ENCODE measurements at places on chromosomes 4 and X.

DNA sequence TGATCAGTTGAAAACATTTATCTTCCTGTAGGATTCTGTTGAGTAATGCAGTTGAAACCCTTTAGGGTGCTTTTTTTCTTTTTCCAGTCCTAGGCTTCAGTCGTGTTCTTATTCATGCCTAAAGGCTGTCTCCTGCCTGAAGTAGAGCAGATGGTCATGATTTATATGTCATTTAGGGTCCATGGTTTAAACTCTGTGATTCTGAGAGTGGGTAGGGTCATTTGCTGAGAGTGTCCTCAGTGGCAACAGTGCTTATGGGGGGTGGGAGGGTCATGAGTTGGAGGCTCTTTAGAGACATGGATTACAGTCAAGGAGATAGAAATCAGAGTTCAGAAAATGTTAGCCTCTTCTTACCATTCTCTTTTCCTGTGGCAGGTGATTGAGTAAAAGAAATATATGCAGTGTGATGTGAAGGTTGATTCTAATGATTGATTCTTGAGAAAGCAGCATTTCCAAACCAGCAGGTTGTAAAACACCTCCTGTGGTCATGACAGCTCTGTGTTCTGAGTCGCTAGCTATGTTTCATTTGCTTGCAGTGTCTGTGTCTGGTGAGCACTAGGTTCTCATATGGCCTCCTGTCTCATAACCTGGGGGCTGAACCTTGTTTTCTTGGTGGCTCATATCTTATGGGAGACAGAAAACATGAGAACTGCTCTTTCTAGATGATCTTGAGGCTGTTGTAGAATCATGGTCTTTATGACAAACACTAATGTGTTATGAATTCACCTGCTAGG lies 60.4 kb downstream of the JADE1 start:
- no peak for DNase-seq

GRCh38 chr4:81353861-81354260 lies 117.8 kb downstream of the RASGEF1B start:
- DNase-seq: no peak

DNA sequence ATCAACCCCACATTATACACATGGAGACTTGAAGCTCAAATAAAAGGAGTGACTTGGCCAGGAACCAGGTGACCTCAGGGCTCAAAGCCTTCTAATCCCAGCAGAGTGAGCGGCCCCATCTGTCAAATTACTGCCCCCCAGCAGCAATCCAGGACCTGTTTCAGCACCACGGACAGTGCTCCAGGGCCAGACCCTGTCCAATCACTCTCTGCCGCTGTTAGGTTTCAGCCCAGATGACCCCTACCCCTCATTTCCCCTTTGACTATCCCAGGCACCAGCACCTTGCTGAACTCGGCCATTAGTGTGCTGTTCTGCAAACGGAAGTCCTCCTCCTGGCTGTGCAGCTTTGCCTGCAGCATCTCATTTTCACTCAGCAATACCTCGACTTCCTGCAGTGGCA lies 5.1 kb downstream of the GRIPAP1 start:
- no peak for DNase-seq

GRCh38 chr4:71369536-71369935 lies 30.7 kb downstream of the SLC4A4 start:
- DNase-seq: no peak

DNA sequence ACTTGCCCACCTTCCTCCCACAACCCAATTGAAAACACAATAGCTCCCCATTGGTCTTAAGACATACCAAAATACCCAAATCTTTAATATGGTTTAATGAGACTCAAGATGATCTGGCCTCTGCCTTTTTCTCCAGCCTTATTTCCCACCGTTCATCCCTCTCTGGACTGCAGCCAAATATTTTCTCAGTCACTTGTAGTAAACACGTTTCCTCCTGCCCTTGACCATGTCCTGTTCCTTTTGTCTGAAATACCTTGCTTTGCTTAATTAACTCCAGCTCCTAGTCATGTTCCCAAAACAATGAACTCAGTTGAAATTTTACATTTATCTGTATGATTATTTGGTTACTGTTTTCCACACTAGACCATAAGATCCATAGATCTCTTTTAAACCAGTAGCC lies 8.4 kb upstream of the NUP54 start:
- no peak for DNase-seq

DNA sequence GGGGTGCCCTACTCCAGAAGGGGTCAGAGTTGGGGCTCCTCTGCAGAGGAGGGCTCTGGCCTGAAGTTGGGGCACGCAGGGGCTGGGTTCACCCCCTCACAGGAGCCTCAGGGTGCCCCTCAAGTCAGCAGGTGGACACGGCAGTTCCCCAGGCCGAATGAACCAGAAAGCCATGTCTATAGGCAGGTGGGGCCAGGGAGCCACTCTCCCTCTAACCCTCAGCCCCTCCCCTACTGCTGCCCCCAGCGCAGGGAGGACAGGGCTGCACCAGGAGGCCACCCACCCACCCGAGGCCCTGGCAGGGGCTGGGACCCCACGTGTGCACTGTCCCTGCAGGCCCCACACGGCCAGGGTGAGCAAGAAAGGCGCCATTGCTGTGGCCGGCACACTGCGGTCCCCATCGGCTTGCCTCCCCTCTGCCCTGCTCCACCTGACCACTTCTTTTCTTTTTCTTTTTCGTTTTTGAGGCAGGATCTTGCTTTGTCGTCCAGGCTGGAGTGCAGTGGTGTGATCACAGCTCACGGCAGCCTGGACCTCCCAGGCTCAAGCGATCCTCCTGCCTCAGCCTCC lies 83.8 kb downstream of the FAM53A start:
- no peak for DNase-seq

DNA sequence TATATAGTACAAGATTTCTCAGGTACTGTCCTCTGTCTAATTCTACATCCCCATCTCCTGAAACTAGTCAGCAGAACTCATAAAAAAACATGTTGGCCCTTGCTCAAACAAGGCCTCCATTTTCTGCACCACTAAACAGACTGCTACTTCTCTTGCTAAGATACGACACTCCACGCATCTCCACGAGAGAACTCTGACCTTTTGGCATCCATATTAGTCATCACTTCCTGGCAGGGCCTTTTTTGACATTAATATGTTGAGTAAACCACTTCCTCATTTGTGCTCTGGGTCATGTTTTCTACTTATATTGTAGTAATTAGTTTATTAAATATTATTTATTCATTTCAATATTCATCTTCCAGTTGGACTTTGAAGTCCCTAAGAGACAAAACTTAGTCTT lies 65.6 kb downstream of the DCAF8L1 start:
- no peak for DNase-seq

GRCh38 chr4:94591289-94591688 lies 139.5 kb downstream of the PDLIM5 start:
- no peak for DNase-seq

DNA sequence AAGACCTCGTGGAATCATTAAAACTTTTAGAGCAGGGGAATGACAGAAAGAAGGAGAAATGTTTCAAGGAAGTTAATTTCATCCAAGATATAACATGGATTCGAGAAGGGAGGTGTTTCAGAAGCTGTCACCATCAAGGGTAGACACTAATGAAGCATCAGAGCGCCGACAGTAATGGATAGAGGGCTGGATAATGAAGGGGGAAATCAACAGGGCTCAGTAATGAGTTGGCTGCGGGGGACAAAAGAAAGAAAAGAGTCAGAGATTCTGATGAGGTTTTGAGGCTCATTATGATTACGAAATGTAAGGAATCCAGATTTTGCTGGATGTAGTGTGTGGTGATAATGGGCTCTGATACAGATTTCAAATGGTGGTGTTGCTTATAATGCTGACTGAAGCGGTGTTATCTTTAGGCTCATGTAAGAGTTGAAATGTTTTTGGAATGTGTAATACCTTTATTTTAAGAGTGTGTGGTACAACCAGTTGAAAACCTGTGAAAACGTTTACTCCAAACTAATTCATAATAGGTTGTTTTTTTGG lies 39.3 kb upstream of the TENM3 start:
- no peak for DNase-seq

- DNase-seq: no peak
Measured at GRCh38 chr4:42320822-42321388, 76.4 kb upstream of the SHISA3 start.

DNA sequence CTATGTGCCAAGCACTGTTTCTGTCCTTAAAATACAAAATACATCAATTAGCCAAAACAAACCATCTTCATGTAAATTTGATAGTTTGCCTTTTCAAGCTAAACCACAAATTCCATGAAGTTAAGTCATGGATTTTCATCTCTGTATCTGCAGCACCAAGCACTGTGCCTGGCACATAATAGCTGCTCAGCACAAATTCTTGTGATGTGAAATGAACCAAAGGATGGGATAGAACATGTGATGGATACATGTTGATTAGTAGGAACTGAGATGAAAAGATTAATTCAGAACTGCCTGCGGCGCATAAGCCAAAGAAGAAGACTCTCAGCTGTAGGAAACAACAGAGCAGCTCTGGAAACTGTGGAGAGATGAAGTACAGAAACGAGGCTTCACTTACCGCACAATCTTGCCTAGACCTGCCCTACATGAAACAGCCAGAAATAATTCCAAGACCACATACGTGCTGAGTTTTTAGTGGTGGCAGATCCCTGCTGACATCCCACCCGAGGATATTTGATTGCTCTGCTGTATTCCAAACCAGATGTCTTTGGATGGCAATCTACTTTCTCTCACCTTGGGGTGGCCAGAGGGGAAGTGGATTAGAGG lies 40.9 kb upstream of the DCLK2 start:
- DNase-seq: no peak

DNA sequence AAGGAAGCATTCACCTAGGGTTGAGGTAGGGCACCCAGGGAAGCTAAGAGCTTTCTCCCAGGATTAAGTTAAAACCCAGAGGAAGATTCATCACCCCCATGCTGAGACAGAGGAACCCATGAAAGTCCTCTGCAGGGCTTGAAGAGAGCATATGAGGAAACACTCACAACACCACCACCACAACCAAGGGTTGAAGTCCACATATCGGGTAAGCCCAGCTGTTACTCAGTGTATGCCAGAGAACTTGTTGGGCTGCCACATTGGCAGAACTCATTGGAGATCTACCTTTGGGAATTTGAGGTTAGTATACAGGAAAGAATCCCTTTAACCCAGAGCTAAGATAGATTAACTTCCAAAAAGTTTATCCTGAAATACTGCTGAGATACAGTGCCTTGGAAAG lies 75.1 kb downstream of the INTS6L start:
- DNase-seq: no peak

DNA sequence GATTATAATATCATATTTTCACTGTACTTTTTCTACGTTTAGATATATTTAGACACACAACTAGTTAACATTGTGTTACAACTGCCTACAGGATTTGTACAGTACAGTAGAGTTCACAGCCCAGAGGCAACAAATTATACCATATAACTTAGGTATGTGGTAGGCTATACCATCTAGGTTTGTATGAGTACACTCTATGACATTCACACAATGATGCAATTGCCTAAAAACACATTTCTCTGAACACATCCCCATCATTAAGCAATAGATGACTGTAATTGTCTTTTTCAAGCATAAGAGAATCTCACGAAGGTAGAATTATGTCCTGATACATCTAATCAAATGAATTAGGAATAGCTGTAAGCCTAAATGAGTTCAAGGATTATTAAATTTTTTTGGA lies 12.3 kb upstream of the TIGD2 start:
- DNase-seq: no peak

DNA sequence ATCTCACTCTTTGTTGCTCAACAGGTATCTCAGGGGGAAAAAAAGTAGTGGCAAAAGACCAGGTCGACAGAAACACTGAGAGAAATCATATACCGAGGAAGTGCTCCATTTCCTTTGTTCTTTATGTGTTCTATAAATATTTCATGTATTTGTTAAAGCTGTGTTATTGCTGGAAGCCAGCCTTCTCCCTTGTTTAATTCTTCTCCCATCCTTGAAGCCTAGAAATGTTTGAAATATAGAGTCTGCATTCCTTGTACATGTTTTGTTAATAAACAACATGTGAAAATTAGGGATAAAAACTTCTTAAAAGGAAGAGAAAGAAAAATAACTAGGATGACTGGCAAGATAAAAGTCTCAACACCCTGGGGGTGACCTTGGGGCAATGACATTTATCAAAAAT lies 186.2 kb downstream of the ANKRD50 start:
- no peak for DNase-seq

DNA sequence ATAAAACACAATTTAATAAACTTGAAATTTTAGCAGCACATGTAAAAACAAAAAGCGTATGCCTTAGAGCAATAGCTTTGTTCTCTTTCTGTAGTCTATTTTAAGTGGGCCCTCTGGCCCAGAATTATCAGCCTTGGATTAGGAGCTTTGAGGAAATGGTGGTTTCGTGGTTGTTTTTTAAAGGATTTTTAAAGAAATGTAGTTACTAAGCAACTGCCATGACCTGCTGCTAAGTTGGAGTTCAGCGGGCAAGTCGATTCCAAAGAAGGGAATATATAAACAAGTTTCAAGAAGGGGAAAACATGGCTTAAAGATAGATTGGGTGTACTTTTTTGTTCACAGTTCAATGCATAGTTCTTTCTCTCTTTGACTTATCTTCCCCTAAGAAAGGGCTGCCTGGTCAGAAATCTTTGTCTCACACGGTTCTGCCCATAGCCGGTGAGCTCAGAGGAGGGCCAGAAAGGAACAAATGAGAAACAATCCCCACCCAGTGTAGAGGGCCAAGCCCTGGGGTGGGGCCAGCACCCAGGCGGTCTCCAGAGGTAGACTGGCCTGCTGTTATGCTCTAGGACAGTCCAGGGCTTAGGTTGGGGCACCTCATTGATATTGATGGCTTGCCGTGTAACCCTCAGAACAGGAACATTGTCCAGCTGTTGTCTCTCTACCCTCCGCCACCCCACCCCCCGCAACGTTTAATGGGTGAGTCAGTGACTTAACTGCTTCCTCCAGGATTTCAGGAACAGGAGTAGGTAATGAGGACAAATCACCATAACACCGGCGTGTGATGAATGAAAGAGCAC lies 32.5 kb downstream of the DLG3 start:
- DNase-seq: no peak

- no peak for DNase-seq
Measured at GRCh38 chrX:46185923-46186810, 359.1 kb downstream of the ZNF674 start.

DNA sequence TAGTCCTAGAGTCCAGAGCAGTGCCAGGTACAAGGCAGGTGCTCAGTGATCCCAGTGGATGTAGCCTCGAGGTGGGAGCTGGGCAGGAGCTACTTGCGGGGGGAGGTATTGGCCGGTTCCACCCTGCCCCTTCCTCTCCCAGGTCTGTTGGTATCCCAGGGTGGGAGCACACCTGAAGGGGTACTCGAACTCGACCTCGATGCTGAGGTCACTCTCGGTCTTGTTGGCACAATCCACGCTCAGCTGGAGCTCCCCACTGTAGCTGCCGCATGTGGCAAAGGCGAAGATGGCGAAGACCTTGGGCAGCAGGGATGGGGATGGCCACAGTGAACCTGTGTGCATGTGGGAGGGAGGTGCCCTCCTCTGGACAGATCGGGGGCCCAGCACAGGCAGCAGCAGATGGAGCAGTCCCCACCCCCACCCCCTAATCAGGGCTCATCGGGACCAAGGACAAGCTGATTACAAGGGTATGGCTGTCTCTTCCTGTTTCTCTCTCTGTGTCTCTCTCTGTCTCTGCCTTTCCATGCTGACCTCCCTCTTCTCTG lies 2.4 kb downstream of the SYP start:
- DNase-seq: no peak

GRCh38 chr4:66522244-66522643 lies 852.0 kb upstream of the EPHA5 start:
- no peak for DNase-seq

All from T-helper 22 cell (primary cell).